Cerebellar nuclear complex (tissue), 1 donor: ENCODE measurements at places on chromosomes 3 and 15.

GRCh38 chr3:37824954-37825328, 36.7 kb upstream of the CTDSPL start:
- no peak for DNase-seq

GRCh38 chr15:59797756-59798604, 108.9 kb upstream of the BNIP2 start:
- no peak for DNase-seq

GRCh38 chr3:128182656-128183055, 29.4 kb downstream of the EEFSEC start:
- DNase-seq, result no peak

GRCh38 chr3:82957696-82958095, 1196.3 kb upstream of the GBE1 start:
- DNase-seq, result no peak

DNA sequence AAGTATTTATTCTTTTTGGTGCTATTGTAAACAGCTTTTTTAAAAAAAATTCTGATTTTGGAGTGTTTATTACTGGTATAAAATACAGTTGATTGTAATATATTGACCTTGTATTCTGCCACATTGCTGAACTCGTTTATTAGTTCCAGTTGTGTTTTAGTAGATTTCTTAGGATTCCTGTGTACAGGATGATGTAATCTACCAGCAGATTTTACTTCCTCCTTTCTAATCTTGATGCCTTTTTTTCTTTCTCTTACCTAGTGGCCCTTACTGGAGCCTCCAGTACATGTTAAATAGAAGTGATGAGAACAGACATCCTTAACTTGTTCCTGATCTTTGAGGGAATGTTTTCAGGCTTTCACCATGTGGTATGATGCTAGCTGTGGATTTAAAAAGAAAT, 70.4 kb upstream of the KY start:
- no peak for DNase-seq

DNA sequence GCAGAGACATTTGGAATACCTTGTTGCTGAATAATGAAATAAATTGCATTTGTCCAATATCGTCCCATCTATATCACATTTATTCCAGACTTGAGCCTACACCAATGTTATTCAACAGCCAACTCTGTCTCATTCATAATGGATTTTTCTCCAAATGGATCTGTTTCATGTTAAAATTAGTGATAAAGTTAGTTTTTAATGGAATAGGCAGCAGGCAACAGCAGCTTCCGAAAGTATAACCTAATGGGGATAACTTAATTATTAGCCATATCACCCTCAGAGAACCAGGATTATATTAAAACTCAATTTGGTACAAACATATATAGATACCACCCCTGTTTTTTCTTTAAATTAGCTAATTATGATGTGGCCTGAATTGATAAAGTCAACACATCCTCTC, 86.5 kb upstream of the ICE2 start:
- DNase-seq, result no peak

DNA sequence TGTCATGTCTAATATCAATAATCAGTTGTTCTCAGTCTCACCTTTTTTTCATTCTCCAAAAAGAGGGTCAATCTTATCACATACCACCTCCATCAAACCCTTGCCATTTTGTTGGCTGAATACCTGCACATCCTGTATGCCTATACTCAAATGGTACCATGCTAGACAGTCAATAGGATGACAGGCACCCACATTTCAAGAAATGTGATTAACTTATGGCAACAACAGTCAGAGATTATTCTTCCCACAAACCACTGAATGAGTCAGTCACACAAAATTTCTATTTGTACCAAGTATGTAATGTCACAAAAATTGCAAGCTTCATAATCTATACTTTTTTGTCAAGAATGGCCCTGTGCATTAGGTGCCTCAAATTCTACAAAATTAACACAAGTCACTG, 5.1 kb upstream of the SLC27A2 start:
- DNase-seq, result no peak

GRCh38 chr3:50289130-50289529, 3.1 kb downstream of the IFRD2 start:
- no peak for DNase-seq

DNA sequence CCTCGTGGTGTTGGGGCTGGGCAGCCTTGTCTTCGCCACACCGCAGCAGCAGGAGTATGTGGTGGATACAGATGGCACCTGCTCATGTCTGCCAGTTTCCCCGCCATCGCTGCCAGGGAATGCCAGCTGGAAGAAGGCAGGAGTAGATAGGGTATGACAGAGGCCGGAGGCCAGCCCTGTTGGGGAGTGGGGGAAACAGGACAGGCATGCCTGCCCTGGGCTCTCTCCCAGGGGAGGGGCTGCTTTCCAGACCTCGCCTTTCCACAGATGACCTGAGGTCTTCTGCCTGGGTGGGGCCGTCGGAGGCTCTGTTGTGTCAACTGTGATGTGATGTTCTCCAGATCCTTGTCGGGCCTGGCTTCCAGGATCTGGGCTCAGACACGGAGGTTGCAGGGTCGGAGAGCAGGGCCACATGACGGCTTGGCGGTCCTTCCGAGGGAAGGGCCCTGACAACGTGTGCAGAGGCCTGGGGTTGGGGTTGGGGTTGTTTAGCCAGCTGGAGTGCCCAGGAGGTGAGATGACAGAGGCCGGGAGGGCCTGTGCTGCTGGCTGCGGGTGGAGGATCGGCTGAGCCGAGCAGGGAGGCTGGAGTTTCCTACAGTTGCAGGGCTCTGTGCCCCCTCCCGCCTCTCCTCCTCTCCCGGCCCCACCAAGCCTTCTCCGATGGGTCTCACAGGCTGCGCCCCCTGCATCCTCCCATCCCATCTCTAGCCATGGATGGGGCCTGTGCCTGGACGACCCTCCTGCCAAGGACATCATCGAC, 102.0 kb downstream of the TBC1D2B start:
- DNase-seq, result no peak
